ENCODE measurements at places on chromosomes 6 and 20.

GRCh38 chr6:51474022-51474975, 613.1 kb downstream of the PKHD1 start:
- DNase-seq, result no peak

DNA sequence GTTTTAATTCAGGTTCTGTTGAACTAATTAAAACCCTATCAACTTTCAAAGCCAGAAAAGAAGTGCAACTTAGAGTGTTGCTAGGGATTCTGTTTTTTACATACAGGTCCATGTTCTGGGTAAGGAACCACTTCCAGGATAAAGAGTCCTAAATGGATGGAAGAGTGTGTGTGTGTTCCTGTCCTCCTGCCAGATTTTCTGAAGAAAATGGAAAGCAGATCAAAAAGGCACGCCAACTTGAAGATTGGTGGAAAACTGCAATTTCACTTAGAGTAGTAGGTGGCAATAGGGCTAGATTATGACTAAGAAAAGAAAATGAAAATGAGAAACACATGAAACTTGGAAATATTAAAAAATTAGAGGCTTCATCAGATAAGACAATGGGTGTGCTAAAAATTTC, 85.3 kb downstream of the COL21A1 start:
- no peak for DNase-seq

DNA sequence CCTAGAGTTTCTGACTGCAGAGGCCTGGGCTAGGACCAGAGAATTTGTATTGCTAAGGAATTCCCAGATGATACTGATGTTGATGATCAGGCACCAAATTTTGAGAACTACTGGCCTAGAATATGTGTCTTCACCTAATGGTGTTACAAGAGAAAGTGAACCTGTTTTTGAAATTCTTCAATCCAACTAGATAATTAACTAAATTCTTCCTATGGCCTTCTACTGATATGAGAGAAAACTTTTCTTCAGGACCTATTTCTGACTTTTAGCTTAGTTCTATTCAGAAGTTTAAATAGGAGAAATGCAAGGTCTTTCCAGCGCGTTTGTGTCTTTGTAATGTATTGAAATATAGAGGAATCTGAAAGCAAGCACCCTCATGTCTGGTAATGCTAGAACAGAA, 7.3 kb downstream of the NKAIN2 start:
- DNase-seq, result no peak

DNA sequence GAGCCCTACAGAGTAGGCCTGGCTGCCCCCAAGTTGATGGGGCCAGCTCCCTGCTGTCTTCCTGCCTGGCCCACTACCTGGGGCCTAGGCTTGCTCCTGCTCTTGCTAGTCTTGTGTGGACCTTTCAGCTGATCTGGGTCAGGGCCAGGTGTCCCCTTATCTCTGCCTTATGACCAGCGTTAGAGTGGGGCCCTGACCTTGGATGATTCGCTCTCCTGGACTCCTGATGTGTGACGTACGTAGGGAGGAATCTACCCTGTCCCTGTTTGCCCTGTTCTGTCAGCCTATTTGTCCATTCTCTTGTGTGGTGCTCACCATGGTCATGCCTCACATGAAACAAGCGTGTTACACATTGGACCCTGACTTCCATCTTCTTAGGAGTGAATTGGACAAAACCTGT, 571.8 kb downstream of the QKI start:
- no peak for DNase-seq

DNA sequence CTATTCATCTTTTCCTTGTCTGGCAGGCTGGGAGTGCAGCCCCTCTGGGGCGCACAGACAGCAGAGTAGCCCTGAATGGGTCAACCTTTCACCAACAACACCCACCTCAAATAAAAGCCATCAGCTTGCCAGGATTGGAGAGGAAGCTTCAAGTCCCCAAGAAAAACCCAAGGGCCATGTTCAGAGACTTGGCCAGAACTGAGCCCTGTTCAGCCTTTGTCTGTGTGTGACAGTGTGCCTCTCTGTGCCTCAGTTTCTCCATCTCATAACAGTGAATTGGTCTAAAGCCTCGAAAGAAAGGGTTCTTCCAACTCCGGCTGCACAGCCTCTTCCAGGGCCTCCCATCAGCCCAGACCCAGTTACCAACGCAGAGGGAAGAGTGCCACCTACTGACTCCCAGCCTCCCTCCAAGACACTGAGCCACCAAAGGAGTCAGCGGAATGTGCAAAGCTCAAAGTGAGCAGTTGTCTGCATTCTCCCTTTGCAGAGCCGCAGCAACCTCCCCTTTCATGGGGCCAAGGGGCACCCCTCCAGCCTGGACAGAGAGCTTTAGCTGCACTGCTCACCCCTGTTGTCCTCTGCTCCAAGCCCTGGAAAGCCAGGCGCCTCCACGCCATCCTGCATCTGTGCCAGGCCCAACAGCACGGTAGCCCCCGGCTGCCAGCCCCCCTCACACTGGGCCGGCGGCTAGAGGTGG, 82.7 kb upstream of the TOP1 start:
- DNase-seq, result no peak

DNA sequence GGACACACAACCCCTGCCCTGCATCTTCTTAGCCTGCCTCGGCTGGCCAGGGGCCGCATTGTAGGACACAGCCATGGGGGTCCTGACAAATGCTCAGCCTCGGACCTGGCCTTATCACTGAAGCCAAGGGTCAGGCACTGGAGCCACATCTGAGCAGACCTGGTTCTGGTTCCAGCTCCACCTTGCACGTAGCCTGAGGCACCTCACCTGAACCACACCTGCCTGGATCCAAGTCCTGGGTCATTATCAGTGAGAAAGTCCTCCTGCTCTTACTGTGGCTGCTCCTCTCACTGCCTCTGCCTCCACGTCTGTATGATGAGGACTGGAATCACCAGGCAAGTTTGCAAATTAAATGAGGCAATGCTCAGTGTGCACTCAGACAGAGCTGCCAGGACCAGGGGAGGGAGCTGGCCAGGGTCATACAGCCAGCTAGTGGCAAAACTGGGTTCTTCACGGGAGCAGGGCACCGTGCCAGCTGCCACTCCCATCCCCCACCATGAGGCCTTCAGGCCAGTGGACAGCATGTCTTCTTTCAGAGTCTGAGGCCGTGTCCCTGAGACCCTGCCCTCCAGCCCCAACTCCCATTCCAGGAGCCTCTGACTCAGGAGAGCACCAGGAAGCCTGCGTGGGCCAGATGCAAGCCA, 40.2 kb downstream of the MRPL14 start:
- no peak for DNase-seq

DNA sequence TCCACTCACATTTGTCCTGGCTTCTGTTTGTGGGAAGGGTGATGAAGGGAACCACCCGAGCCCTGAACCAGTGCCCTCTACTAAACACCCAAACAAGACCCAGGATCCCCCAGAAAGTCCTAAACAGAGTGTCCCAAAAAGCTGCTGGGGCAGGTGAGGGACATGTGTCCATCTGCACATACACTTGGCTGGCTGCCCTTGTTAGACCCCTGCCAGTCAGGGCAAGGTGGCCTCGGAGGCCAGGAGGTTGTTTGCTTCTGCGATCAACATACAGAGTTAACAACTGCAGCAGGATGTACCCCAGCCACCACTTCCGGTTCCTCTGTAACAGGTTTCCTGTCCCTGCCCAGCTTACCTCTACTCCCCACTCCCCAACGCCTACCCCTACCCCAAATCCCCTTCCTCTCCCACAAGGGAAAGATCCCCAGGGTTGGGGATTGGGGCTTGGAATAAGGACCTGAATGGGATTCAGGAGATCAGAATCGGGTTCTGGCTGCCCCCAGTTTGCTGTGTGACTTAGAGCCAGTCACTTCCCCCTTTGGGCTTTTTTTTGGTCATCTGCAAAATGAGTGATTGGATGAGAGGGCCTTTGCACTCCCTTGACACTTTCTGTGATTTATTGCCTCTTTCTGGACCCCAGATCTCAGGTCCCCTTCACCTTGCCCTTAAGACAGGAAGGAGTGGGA, 13.9 kb downstream of the DEF6 start:
- DNase-seq, result peak; percentile 60

GRCh38 chr20:44644667-44645131, 6.8 kb downstream of the ADA start:
- DNase-seq, result peak; percentile 54

DNA sequence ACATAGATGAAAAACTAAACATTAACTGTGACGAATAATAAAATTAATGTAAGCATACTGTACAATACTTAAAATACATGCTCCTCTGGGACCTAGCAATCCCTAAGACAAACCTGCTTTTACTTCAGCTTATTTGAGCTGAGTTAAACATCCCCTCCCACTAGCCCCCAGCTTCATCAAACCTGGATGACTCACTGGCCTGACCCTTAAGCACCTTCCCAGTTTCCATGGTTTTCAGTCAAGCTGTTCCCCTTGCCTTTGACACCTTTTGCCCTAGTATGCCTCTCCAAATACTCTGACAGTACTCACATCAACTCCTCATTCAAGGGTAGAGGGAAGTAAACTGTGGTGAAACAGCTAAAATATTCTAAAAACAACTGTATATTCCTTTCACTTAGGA, 4.2 kb downstream of the ELOVL4 start:
- DNase-seq, result no peak

DNA sequence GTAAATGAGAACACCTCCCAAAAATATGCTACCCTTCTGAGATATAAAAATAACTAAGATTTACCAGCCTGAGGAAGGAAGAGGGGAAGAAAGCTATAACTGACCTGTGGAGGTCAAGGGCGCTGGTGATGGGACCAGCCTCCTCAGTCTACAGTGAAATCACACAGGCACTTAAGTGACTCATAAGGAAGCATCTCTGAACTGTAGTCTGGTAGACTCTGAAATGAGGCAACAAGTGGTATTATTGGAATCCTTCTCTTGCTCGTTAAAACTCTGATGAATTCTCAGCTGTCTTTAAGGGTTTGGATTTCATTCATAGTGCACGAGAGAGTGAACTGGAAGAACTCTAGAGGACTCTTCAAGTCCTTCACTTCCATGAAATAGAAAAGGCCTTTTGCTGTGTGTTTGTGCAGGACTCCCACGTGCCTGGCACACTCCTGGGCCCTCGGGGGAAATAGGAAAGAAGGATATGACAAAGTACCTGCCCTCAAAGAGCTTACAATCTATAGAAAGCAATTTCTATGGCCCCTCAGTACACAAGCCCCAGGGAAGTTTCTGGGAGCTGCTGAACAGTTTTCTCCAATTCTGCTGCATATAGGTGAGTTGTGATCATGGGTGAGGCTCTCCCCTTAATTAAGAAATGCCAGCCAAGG, 231.8 kb upstream of the RREB1 start:
- DNase-seq, result no peak

DNA sequence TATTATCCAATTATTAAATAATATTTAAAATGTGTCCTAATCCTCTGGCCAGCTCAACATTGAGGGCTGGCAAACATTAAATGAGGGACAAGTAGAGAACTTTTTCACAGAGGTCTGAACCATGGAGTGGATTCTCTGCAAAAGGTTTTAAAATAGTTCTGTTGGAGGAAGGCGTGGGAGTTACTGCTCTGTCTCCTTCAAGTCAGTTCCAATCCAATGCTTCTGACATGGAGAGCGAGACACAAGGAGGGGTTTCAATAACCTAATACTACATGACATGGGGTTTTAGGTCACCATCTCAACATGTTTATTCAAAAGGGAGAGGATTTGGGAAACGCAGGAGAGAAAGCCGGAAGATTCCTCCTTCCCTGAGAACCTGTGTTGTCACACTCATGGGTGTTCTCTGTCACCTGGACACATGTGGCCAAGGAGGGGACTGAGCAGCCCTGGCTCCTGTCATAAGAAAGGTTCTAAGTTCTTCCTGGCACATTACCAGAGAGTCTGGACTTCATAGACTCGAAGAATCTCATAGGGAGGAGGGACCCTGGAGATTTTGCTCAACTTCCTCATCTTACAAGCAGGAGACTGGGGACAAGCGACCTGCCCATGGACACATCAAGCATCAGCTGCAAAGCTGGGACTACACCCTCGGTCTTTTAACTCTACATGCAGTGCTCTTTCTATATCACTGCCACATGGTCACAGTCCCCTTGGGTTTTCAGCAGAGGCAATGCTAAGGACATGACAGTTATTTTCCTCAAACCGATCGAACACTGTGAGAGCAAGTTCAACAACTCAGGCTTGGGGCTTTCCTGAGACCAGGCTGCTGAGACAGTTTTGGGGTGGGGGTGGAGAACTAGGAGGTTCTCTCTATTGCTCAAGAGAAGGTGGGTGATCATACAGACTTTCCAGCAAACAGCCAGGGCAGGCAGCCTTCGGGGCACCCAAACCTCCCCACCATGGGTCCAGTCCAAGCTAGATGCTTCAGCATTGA, 38.6 kb downstream of the PRDM1 start:
- DNase-seq, result no peak

DNA sequence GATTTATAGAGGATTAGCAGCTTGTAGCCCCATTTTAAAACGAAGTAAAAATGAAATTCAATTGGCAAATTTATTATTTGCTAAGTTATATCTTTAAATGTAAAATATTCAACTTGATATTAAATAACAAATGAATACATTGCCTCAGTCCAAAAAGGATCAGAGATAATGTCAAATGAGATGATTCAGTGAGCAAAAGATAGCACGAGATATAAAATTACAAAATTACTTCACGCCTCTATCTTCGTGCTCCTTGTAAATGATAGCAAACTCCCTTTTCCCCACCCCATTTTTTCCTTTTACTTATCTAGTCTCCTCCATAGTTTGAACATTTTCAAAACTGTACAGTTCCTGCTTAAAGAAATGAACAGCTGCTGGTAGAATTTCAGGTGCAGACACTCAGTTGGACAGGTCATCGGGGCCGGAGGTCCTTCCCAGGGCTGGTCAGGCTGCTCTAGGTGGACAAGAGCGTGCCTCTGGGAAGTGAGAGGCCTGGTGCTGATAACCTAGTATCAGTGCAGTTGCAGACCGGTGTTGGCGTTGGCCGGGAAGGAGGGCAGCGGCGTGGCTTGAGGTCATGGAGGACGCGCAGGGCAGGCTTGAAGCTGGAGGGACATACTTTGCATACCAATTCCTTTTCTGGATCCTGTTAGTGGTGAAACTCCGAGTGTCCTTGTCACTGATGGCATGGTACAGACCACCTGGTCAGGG, 83.9 kb downstream of the CDC5L start:
- DNase-seq, result no peak

- DNase-seq, result no peak
Observed at GRCh38 chr20:14745830-14746229, 408.4 kb upstream of the FLRT3 start.

GRCh38 chr20:16978497-16978896, 230.3 kb downstream of the OTOR start:
- no peak for DNase-seq

DNA sequence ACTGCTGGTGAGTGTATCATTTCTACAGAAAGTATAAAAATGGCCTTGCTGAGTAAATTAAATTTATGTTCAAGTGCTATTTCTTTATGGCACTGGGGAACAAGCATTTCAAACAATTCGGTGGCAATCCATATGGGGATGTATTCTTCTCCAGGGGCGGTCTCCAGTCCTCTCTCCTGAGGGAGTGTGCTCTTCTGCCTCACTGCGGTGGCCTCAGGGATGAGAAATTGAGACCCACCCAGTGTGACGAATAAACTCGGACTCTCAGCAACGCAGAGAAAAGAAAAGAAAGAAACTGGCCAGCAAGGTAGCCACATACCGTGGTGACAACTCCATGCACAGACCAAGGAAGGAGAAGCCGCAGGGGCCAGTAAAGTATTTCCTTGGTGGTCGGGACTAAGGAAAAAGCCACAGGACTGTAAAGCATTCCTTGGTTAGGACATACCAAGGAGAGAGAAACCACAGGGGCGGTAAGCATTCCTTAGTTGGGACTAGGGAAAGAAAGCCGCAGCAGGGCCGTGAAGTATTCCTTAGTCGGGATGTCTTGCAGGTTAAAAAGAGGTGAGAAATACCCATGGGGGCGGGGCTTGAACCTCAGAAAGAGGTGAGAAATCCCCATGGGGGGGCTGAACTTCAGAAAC, 13.6 kb upstream of the GOPC start:
- DNase-seq, result no peak
